PC-3 (cell line): ENCODE measurements at places on chromosomes 5 and 9. TPM values are rescaled to one million over a fixed set of nuclear protein-coding genes. Genes with fewer than 3 reads are reported as not detected.

DNA sequence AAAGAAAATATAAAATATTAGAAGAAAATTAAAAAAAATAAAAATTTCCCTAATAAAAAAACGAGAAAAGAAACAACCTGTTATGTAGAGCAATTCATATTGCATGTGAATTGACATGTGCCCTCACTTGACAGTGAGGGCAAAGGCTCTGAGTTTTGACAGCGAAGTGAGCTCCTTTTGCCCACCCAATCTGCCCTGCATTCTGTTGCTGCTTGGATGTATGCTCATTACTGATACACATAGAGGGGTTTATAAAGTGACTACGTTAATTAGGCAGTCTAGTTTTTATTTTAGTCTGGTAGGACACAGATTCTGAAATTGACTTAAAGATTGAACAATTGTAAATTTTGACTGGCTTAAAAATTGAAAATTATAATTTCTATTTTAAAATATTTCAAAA, 949.4 kb downstream of the TLE4 start:
- DNase-seq = no peak

Gene TBC1D9B
- 44.9 and 67.7 TPM in 2 replicates for total RNA-seq

Gene PROB1
- total RNA-seq = 1.9 and 2.2 TPM in 2 replicates

Gene PGGT1B
- 6.6 and 14.4 TPM in 2 replicates for total RNA-seq
